ENCODE measurements at places on chromosomes 7 and 10. TPM values are rescaled to one million over a fixed set of nuclear protein-coding genes. Genes with fewer than 3 reads are reported as not detected.

The CADPS2 gene
- 0.22 TPM for total RNA-seq

The HPSE2 gene
- total RNA-seq, result not detected

The GPER1 gene
- total RNA-seq, result 0.59 TPM

The KCNIP2 gene
- total RNA-seq, result 30.0 TPM

The ACHE gene
- total RNA-seq, result 30.0 TPM

The ERVW-1 gene
- not detected for total RNA-seq

The VSTM4 gene
- 2.0 TPM for total RNA-seq

The LLCFC1 gene
- total RNA-seq, result not detected

The NEUROG3 gene
- not detected for total RNA-seq

The TLX1 gene
- 14.3 TPM for total RNA-seq

The SFTPA1 gene
- not detected for total RNA-seq

The PRSS37 gene
- total RNA-seq, result not detected
